ENCODE measurements at places on chromosomes 16 and 17. TPM values are rescaled to one million over a fixed set of nuclear protein-coding genes. Genes with fewer than 3 reads are reported as not detected.

PSKH1 gene
- total RNA-seq: 14.5 TPM

SPIRE2 gene
- 0.37 TPM for total RNA-seq

SP6 gene
- 0.07 TPM for total RNA-seq

- DNase-seq: no peak
Observed at GRCh38 chr16:17511340-17511739, 40.6 kb upstream of the XYLT1 start.

DNA sequence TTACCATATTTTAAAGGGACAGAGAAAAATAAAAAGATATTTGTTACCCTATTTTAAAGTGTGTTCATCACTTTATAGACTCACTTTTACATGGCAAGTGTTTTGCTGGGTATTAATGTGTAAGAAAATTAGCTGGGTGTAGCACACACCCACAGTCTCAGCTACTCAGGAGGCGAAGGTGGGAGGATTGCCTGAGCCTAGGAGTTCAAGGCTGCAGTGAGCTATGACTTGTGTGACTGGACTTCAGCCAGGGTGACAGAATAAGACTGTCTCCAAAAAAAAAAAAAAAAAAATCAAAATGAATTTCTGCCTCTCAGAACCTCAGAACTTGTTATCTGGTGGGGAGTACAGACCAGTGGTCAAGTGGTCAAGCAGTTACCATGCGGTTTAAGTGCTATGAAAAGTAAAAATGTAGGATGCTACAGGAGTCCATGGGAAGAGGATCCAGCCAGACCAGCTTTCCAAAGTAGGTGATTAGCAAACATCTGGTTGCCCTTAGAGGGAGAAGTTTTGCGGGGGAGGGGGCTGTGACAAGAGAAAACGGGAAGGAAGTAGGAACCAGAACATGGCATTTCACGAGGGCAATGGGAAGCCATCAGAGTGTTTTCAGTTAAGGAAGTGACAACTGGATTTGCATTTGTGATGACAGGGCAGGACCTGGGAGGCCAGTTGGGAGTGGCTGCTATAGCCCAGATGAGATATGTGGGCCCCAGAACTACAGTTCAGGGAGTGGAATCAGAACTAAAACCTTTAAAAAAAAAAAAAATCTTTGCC lies 13.9 kb downstream of the CNEP1R1 start:
- no peak for DNase-seq

GRCh38 chr17:47253541-47254402 lies at the start of gene ITGB3:
ITGB3 (plus strand) TSS chr17:47253827; CDS start chr17:47253862, 35 bp downstream.
- DNase-seq: peak; percentile 45

DNA sequence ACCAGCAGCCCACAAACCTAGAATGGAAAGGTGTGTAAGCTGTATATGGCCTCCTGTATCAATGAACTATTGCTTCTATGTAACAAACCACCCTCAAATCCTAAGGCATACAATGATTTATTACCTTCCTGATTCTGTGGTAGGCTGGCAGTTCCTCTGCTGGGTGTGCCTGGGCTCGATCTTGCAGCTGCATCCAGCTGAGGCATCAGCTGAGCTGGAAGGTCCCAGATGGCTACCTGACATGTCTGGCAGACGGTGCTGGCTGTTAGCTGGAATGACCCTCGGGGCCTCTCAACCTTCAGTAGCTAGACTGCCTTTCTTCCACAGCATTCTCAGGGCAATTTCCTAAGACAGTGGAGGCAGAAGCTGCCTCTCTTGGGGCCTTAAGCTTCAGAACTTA lies 152.7 kb downstream of the RAB11FIP4 start:
- no peak for DNase-seq

- DNase-seq: peak; percentile 47
Observed at GRCh38 chr16:3095869-3096268, 3.2 kb downstream of the ZSCAN10 start.

GRCh38 chr17:6327007-6327406 lies 107.9 kb downstream of the AIPL1 start:
- no peak for DNase-seq

DNA sequence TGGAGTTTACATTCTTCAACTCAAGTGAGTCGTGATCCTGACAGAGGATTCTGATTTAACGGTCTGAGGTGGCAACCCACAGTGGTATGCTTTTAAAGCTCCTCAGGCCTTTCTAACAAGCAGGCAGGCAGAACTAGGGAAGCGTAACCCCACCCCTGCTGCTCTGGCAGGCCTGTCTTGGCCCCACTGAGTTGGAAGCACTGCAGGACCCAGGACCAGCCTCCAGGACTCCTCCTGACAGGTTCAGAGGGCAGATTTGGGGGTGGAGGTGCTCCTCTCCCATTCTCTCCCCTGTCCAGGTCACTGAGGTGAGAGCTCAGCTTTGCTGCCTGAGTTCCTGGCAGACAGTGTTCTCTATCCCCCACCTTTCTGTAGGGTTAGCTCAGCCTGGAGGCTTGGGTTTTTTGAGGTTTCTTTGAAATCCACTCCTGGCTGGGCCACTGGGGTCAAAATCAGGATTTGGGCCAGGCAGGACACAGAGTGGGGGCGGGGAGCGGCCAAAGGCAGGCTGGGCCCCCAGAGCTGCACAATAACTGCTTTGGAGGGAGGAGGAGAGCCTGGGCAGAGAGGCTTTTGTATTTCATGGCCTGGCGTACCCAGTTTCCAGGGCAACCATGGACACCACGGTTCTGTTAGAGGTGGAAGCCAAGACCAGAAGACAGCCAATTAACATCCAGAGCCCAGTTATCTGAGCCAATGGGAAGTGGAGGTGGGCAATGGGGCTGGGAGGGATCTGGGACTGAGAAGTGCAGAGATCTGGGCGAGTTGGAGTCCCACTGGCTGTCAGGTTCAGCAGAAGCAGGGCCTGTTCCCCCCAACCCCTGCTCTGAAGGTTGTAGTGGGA lies 9.5 kb downstream of the MRPL27 start:
- DNase-seq: no peak

DNA sequence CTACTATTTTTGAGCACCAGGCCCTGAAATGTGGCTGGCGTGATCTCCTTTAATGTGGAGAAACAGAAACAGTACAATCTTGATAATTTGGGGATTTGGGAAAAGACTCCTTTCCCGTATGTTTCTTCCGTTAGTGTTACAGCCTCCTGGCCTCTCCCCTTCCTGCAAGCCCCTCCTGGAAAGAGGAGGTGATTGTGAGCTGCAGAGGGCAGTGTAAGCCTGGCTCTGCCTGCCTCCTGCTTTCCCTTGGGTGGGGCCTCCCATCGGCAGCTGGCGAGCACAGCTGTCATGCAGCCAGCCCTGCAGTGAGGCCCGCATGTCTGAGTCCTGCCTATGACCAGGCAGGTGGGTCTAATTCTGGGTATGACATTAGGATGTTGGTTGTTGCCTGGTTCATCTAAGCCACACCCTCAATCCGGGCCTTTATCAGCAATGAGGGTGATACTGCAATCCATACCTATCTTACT lies 48.7 kb upstream of the WSB1 start:
- DNase-seq: peak; percentile 15

- no peak for DNase-seq
Observed at GRCh38 chr16:8492690-8493089, 97.6 kb downstream of the TMEM114 start.

GRCh38 chr16:6019490-6019991 lies 921.9 kb upstream of the EEF2KMT start:
- no peak for DNase-seq

- DNase-seq: no peak
Observed at GRCh38 chr16:57043248-57043647, 49.1 kb upstream of the CPNE2 start.

DNA sequence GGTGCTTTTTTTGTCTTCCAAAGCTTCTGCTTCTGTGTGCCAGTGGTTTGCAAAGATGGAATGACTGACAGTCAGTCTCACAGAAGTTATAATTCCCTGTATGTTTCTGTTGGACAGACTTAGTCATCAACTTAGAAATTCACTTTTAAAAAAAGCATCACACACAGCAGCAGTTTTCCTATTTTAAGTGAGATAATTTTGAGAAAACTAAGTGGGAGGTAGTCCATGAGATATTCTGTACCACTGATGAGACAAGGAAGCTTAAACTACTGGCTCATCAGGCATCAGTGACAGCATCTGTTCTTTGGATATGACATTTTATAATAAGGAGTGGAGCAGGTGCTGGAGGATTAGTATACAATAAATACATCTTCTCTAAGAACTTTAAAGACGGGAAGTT lies 20.0 kb downstream of the CNP start:
- DNase-seq: no peak

GRCh38 chr16:23125277-23125676 lies 24.0 kb downstream of the USP31 start:
- DNase-seq: no peak

DNA sequence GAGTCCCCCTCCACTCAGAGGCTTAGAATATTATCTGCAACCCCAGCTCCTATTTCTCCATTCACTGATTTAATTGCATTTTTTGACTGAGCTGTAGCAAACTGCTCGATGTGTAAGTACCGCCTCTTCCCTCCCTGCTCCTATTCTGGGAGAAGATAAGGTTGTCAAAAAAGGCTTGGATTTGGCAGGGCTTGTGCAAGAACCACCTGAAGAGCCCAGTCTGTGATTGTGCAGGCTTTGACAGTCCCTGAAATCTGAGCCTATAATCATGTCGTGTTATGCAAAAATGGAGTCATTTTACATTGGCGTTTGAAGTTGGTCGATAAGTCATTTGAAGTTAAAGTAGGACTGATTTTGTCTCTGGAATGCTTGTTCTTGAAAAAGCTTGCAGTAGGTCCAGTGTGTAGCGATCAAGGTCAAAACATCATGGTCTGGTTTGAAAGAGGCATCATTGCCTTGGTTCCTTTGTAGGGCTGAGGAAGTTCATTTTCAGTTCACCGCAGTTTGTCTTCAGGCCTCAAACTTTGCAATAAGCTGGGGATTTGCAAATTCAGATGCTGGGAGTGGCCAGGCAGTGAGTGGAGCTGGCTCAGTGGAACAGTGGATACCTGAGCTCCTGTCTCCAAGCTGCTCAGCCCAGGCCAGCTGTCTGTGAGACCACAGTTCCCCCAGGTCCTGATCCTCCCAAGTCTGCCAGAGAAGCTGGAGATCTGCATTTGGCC lies 68.8 kb downstream of the KATNIP start:
- no peak for DNase-seq

GRCh38 chr17:3722716-3723115 lies 987 bp upstream of the HASPIN start:
- no peak for DNase-seq

All from CD8-positive, alpha-beta memory T cell (primary cell).